ENCODE measurements at places on chromosomes 5 and 9.

DNA sequence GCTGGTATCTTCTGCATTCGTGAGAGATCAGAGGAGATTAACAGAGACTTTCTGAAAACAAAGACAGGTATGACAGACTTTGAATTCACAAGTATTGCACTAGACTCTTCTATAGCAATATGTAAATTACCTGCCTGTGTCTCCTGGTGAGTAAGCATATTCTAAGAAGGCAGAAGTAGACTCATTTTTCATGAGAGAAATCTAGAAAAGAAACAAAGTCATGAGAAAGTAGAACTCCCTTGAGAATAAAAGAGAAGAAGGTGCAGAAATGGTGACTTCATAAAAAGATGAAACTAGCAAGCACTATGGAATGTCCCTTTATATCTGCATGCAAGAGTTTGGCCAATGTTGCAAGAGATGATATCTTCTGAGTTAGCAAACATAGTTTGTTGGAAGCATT is 419.8 kb downstream of the DMRT2 start:
- no peak for DNase-seq

- peak; percentile 46 for DNase-seq
Observed at GRCh38 chr5:169548315-169548714, 35.3 kb upstream of the SPDL1 start.

- no peak for DNase-seq
Observed at GRCh38 chr9:105333811-105334210, 89.4 kb downstream of the SLC44A1 start.

DNA sequence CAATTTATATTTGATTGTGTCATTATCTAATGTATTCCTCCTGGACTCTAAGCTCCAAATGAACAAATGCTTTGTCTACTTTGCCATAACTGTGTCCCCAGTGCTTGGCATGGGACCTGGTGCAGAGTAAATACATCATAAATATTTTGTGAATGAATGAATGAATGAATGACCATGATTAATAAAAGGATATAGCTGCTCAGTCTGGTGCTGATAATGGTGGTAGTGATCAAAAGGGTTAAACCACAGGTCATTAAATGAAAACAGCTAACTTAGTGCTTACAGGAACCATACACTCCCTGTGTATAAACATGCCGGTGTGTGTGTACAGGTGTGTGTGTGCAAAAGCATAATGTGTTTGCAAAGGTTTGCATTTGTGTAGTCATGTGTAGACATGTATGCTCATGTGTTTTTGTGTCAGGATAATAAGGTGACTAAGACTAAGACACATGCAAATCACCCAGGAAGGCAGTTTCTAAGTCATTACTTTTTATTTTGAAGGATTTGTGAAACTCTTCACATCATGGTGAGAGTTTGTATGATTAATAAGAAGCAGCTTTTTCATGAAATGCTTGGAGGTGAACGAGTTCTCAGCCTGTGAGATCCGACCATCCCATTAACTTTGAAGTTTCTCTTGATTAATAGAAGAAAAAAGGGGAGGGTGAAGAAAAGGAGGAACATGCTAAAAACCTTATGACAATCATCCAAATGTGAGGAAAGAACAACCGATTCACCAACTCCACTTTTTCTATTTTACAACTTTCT is 24.6 kb downstream of the SPARC start:
- no peak for DNase-seq

DNA sequence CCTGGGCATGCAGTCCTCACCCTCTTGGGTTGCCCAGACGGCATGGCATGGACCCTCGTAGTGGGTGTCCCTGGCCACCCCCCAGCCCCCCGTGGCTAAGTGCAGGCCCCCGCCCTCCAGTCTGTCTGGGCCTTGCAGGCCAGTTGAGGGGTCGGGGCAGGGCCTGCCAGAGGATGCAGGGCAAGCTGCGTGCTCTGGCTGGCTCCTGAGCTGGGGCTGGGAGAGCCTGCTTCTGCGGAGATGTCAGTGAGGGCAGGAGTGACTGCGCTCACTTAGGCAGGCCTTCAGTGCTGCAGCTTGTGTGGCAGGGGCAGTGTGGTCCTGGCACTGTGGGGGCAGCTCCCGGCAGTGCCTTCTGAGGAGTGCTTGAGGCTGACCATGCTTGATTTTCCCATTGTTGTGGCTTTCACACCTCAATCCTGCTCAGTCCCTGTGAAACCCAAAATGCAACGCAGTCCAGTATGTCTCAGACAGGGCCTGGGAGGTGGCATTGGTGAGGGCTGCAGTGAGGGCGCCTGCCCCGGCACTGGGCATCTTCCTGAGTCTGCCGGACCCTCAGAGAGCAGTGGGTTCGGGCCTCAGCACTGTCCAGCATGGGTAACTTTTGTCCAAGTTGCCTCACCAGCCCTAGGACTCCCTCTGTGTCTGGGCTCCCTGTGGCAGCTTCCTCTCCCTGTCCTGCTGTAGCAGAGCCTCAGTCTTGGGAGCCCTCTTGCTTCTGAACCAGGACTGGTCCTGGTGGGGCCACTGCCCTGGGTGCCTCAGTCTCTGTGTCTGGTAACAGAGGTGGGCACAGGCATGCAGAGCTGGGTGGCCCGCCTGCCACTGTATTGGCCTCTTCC is 93.0 kb downstream of the PHF2 start:
- DNase-seq = no peak

DNA sequence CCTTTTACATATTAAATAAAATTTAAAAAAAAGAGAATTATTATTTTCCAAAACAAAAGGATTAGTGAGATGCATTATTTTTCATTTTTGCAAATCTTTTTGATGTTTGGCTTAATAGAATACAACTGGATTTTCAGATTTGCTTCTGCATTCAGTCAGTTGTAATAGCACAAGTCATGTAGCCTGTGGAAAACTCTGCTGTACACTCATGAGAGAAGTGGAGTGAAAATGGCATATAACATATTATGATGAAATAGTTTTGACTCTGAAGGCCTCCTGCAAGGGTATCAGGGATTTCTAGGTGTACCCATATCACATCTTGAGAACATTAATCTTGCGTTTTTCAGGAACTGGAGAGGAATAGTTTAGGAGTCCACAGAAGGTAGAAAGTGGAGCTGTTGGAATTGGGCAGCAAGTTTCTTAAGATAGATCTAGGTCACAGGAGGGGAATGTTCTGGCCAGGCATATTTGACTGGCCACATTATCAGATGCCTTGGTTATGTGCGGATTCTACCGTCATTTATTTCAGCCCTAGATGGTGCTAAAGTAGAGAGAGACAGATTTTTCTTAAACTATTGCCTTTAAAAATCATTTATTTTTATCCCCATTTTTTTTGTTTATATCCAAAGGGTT is 16.4 kb downstream of the LNPEP start:
- DNase-seq = no peak

- DNase-seq = no peak
Observed at GRCh38 chr5:38856660-38857059, 10.8 kb downstream of the OSMR start.

GRCh38 chr5:66839636-66840185 is 243.5 kb downstream of the MAST4 start:
- DNase-seq = no peak

GRCh38 chr9:81849631-81850259 is 78.5 kb upstream of the SPATA31D4 start:
- no peak for DNase-seq

DNA sequence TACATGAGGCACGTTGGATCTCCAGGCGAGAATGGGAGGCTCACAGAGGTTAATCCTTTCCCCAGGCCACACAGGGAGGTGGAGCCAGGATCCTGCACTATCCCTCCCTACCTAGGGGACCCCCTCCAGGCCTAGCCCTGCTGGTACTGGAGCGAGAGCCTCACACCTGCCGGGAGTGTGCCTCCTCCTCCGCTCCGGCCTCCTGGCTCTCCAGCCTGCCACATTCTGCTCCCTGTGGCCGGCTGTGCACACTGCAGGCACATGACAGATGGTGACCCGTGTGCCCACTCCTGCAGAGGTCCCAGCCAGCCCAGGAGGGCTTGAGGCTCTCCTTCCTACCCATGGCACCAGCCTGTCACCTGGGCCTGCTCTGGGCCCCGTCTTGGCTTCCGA is 93.4 kb downstream of the RXRA start:
- DNase-seq = no peak

GRCh38 chr9:94900222-94901018 is 173.9 kb downstream of the AOPEP start:
- peak; percentile 48 for DNase-seq

DNA sequence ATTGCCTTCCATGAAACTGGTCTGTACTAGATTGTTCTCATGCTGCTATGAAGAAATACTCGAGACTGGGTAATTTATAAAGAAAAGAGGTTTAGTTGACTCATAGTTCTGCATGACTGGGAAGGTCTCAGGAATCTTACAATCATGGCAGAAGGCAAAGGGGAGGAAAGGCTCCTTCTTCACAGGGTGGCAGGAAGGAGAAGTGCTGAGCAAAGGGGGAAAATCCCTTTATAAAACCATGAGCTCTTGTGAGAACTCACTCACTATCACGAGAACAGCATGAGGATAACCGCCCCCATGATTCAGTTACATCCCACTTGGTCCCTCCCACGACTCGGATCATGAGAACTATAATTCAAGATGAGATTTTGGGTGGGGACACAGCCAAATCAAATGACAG is 163.2 kb downstream of the RFK start:
- DNase-seq = no peak

DNA sequence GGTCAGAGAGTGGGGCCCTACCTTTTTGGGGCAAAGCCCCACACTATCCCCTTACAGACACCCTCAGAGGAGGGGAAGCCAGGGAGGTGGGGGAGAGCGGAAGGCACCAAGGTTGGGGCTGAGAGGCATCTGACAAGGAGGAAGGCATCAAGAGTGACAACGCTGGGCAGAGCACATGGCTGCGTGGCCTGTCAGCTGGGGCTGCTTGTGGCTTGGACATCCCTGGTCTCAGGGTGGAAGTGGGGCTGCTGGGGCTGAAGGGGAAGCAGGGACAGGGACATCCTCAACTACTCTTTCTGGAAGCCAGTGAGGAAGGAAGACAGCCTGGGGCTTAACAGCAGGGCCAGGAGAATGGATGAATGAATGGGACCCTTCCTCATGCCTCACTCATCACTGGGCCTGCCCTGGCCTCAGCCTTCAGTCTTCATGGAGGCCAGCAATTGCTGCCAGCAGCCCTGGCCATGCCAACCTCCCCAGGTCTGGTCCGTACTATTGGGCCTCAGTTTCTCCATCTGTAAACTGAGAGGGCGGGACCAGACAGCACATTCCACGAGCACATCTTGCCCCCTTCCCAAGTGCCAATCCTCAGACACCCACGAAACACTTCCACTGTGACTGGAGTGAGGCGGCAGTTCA is 993 bp upstream of the RALGDS start:
- DNase-seq = no peak

DNA sequence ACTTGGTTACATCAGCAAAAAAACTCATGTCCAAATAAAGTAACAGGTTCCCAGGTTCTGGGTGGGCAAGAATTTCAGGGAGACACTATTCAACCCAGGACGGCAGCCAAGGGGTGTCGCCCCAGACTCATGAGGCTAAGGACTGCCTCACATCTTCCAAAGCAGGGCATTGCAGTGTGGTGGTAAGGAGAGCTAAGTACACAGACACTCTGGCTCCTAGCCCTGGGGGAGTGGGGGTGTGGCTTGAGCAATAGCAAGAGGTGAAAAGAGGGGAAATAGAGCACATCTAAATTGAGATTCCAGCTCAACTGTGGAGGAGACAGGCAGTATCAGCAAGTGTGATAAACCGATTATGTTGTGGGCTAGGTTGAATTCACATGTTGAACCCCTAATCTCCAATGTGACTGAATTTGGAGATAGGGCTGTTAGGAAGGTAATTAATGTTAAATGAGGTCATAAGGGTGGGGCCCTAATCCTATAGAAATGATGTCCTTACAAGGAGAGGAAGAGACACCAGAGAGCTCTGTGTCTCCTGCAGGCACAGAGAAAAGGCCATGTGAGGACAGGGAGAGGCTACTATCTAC is 49.9 kb upstream of the MARCHF11 start:
- DNase-seq = no peak

GRCh38 chr5:35617435-35618303 is at the start of gene SPEF2:
Gene SPEF2, plus strand, starts transcription at chr5:35617863. Its CDS starts 135 bp downstream, at chr5:35617998.
- DNase-seq = peak; percentile 96

DNA sequence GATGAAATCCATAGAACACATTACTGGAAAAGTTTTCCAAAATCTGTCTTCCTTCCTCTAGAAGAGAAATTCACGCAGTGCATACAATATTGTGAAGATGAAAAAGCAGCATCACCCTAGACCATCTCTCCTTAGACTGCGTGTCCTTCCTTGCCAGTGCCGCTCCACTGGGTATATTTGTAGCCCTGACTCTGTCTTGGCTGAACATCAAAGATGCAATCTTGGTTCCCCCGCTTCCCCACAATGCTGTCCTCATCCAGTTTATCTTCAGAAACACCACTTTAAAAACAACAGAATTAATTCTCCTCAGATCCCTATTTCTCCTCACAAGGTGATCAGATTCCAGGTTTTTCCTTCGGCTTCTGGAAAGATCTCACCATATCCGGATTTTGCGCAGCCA is 53.9 kb downstream of the ROR2 start:
- DNase-seq = no peak

- DNase-seq = peak; percentile 21
Observed at GRCh38 chr9:27460226-27461023, 63.7 kb upstream of the IFNK start.

DNA sequence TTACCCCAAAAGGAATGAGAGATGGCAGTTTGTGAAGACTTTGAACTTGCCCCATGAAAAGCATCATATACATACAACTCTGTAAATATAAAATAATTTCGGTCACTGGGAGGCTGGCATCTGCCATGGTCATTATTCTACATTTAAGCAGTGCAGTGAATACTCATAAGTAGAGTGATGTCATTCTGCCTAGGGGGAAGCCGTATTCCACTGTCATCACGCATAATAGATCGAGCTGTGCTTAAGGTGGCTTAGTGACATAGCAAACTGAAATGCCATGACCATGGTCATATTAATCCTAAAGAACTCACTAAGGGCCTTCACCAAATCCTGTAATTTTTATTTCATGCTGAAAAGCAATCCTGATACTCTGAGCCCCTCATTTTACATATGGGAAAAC is 42.4 kb upstream of the NR4A3 start:
- no peak for DNase-seq

GRCh38 chr5:141496038-141496437 is 7.2 kb downstream of the PCDHGC5 start:
- DNase-seq = no peak

GRCh38 chr5:102418531-102418930 is 80.3 kb downstream of the SLCO6A1 start:
- no peak for DNase-seq

DNA sequence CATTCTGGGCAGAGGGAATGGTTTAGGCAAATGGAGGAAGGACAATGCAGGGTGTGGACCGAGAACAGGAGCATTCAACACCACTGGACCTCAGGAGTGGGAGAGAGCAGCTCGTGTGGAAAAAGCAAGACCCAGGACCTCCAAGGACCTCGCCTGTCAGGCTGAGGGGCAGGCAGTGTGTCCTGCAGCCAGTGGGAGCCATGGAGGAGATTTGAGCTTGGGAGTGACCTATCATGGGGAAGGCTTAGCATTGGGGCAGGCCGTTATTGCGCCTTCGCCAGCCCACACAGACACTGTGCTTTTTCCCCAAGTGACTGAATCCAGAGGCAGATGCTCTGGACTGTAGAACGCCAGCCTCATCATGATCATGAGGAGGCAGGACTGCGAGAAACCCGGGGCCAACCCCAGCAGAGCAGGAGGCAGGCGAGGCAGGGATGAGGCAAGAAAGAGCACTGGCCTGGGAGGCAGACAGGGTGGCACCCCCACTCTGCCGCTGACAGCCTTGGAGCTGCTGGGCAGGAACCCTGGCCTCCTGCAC is 3.3 kb downstream of the CDHR2 start:
- DNase-seq = no peak
